ENCODE measurements at places on chromosomes 13 and 19.

DNA sequence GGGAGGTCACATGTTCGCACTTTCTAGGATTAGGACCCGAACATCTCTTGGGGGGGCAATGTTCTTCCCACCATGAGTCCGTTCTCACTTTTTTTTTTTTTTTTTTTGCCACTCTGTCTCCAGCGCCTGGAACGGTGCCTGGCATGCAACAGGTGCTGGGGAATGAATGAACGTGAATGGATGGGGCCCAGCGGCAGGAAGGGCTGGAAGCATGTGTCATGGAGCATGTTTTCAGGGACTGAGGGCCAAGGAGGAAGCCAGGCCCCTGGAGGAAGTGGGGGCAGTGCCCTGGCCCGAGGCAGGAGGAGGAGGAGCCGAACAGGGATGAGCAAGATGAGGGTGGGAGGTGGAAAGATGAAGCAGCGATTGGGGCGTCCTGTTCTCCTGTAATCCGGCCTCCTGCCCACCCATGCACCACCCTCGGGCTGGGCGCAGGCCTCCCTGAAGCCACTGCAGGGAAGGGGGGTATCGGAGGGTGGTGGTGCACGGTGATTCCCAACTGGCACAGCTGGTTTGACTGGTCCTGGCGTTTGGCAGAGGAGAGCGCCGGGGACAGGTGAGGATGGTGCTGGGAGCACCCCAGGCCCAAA is 8.8 kb upstream of the SULT2B1 start:
- DNase-seq: no peak

DNA sequence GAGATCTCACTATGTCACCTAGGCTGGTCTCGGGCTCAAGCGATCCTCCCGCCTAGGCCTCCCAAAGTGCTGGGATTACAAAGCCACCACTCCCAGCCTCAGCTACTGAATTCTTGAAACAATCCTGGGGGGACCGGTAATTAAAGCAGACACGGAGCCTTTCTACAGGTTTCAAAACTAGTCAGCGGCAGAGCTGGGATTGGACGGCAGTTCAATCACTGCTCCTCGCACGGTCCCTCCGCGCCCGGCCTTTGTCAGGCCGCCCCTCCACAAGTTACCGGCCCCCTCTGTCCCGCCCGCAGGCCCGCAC is 229 bp downstream of the BORCS8 start:
- no peak for DNase-seq

DNA sequence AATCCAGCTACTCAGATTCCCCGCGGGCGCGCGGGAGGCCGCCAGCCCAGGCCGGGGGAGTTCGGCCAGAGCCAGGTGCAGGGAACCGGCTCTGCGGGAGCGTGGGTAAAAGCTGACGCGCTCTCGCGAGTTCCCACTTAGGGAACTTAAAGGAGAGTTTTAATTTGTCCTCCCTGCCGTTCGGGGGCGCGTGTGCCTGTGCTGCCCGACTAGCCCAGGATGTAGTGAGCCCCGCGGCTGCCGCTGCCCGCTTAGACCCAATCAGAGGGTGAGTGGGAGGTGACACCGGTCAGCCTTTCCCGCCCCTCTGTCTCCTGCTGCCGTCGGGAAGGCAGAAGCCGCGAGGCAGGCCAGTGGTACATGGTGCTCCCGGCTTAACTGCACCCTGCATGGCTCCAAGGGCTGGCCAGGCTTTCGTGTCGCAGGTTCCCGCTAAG is 36.0 kb upstream of the NEK3 start:
- DNase-seq: peak; percentile 46

GRCh38 chr13:106417467-106418110 is 117.9 kb downstream of the EFNB2 start:
- DNase-seq: no peak

GRCh38 chr19:9782338-9782737 is 13.8 kb upstream of the ZNF846 start:
- no peak for DNase-seq

- DNase-seq: no peak
Measured at GRCh38 chr19:28301463-28301862, 911.5 kb downstream of the UQCRFS1 start.

DNA sequence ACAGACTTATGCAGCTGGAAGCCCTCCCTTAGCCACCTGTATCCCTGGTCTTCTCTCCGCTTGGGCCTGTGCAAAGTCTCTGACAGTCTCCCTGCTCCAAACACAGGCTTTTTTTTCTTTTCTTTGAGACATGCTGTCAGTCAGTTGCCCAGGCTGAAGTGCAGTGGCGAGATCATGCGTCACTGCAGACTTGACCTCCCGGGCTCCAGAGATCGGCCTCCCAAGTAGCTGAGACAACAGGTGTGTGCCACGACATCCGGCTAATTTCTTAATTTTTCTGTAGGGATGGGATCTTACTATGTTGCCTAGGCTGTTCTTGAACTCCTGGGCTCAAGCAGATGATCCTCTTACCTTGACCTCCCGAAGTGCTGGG is 1.6 kb downstream of the MZF1 start:
- DNase-seq: no peak

DNA sequence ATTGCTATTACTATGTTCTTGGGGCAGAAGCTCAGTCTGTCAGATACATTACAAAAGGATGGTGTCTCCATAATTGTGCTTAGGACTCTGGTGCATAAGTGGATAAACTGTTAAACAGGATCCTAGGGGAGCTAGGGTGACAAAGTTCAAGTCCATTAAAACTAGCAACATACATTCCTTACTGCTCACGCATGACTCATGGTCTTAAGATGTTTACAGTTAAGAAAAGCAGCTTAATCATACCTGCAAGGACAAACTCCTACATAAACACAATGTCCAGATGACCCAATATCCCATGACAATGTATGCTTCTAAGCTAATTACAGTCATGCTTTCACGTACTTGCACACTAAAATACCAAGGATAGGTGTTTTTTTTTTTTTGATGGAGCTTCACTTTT is 3.5 kb upstream of the ZNF701 start:
- no peak for DNase-seq

DNA sequence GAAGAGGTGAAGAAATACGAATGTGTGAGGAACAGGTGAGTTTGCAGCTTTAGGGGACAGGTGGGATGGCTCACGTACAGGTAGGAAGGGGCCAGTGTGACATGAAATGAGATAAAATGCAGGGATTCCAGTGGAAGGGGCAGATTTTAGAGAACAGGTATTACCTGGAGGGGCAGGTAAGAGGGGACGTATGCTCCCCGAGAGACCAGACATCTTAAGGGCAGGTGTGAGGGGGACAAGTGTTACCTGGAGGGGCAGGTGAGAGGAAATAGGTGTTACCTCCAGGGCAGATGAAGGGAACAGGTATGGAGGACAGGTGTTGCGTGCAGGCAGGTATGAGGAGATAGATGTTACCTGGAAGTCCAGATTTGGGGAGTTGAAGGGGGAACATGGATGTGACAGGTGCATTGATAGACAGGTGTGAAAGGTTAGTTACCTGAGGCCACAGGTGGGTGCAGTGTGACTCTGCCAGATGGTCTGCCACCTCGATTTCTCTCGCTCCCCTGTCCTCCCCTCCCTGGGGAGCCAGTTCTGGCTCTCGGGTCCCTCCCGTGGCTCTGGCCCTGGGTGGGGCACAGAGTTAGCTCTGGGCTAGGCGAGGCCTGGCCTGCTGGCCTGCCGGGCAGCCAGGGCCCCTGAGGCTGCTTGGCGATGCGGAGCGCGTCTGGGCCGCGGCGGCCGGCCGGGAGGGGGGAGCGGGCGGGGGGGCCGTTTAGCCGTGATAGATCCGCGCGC is 2.1 kb downstream of the ERFL start:
- DNase-seq: no peak

GRCh38 chr13:107348471-107348870 is 780.5 kb upstream of the ARGLU1 start:
- no peak for DNase-seq

DNA sequence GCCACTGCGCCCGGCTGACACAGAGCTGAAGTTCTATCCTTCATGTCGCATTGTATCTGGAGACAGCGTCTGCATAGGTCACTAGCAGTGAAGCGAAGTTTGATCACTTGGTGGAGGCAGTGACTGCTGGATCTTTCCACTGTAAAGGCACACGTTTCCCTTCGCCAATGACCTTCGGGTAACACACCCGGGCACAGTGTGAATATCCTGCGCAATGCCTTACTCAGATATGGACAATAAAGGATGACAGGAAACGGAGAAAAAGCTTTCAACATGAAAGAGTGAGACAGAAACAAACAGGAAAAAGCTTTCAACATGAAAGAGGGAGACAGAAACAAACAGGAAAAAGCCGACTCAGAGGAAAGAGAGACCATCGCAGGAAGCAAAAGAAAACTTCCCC is 17.1 kb downstream of the ARL11 start:
- DNase-seq: no peak

DNA sequence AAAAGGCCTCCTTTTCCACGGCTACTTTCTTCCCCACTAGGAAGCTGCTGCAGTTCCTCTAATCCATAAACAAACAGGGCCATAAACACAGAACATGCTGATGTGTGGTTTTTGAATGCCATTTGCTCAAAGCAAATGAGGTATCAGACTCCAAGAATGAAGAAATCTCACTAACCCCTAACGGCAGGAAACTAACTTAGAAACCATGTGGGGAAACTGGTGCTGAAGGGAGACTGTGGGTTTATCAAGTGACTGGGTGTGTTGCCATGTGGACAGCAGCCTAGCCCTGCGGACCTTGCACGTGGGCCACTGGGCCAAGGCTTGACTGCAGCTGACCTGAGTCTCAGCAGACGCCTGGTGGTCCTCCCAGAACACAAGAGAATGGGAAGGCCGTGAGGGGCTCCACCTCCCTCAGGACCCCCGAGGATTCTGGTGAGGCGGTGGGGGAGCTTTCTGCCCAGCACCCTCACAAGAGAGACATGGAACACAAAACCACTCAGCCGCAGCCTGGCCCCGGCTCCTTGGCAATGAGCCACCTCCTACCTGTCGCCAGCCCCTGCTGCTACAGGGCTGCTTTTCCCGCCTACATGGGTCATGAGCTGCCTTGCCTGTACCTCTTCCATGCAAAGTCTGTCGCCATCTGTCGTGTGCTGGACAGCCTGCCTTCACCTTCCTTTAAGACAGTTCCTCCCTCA is 10.6 kb downstream of the SLC15A1 start:
- no peak for DNase-seq

- DNase-seq: no peak
Measured at GRCh38 chr13:43686557-43686956, 100.2 kb downstream of the ENOX1 start.

DNA sequence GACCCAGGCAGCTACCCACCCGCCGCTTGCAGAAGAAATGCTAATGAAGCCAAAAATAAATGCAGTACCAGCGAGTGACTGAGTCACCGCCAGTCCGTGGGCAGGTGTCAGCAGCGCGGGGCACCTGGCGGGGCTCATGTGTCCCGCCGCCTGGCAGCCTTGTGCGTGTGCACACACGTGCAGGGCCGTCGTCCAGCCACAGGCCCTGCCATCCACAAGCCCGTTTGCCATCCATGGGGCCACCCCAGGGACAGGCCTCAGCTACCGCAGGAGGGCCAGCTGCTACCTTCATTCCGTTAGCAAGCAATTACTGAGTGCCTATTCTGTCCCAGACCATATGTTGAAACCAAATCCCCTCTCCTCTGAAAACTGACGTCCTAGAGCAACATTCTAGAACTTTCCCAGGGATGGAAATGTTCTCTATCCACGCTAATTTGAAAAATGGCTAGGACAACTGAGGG is 20.5 kb downstream of the NCAN start:
- DNase-seq: no peak

DNA sequence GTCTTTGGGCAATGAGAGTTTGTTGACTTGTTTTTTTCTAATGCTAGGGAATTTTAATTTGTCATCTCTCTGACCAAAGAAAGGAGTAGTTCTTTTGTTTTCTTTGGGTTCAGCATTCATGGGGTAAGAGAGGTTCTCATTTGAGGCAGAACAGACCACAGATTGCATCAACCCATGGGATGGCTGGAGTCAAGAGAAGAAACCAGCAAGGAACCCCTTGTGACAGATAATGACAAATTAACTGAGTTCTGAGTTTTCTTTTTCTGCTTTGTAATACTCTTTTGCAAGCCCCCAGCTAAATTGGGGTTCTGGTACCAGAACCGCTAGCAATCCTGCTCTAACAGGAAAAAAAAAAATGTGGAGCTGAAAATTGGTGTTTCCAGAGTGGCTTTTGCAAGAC is 864.1 kb downstream of the DIAPH3 start:
- DNase-seq: no peak

DNA sequence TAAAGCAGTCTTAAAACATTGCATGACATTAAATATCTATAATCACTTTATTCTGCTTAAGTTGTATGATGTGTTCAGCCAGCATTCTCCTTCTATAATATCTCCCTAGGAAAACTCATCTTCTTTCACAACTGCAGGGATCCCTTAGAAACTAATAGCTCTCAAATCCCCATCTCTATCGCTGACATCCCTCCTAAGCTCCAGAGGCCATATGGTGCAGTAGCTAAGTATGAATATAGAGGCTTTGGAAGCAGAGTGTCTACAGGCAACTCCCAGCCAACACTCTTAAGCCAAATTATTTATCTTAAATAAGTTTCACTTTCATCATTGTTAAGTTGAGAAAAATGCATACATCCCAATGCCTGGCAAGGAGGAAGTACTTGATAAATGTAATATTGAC is 349.5 kb upstream of the MIR17HG start:
- no peak for DNase-seq

- no peak for DNase-seq
Measured at GRCh38 chr13:106523576-106523975, 11.9 kb downstream of the EFNB2 start.

GRCh38 chr19:32392901-32393300 is 12.7 kb upstream of the DPY19L3 start:
- no peak for DNase-seq

DNA sequence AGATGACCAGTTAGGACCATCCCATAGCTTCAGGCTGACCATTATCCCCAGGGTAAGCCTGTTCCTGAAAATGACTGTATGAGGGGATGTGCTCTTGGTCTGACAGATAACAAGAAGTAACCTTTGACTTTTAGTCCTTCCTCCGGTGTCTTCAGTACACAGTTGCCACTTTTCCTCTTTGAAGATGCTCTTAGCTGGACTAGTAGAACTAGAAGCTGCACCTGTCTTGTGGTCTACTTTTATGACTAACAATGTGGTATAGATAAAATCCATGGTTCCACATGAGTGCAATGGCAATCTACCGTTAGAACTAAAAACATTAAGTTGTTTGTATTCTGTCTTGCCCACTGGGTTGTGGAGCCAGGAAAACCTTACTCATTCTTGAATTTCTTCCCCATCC is 5.9 kb upstream of the RUBCNL start:
- DNase-seq: no peak

DNA sequence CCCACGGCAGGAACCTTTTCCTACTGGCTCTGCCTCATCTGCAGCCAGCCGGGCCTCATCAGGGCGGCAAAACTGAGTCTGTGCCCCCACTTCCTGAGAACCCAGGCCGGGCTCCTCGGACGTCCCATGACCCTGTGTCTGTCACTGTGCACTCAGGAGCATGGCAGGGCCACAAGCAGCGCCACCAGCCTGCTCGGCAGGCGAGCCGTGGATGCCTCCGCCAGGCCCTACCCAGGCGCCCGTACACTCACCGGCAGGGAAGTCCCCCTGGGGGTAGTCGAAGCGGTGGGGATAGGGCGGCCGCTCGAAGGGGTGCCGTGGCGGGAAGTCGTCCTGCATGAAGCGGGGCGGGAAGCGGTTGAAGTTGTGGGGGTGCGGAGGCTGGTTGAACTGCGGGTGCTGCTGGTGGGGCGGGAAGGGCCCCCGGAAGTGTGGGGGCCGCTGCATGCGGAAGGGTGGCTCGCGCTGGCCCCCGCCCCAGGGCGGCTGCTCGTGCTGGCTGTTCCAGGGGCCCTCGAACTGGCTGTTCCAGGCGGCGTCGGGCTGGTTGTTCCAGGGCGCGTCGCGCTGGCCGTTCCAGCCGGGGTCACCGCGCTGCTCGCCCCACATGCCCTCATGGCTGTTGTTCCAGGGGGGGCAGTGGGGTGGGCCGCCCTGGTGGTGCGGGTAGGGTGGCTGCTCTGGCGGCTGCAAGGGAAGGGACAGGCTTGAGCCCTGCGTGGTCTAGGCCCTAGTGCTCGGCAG is 17.1 kb downstream of the CHERP start:
- DNase-seq: no peak

Data from activated effector memory CD4-positive, alpha-beta T cell treated with Interleukin-2 at 50 U/mL for 16 hours (primary cell).